Type B pancreatic cell (in vitro differentiated cells): ENCODE measurements at places on chromosomes 13 and 19.

DNA sequence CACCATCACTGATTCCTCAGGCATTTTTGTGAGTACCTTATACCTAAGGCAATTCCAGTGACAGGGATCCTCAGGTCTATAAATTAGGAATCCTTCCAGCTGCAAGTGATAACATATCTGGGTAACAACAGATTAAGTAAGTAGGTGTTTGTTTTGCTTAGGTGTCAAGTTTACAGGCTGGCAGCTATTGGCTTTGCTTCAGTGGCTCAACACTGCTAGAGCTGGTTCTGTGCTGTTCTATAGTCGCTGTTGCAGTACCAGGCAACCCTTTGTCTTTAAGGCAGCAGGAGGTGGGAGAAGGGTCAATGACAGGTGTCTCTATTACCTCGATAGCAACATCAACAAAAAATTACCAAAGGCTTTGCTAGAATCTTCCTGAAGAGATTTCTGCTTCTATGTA, 27.0 kb downstream of the SLC10A2 start:
- H3K4me1 ChIP-seq: no peaks in the 10 kb centered on the region
- no peak overlapping the region for H3K27ac ChIP-seq
- H3K36me3 ChIP-seq: no peaks in the 10 kb centered on the region

DNA sequence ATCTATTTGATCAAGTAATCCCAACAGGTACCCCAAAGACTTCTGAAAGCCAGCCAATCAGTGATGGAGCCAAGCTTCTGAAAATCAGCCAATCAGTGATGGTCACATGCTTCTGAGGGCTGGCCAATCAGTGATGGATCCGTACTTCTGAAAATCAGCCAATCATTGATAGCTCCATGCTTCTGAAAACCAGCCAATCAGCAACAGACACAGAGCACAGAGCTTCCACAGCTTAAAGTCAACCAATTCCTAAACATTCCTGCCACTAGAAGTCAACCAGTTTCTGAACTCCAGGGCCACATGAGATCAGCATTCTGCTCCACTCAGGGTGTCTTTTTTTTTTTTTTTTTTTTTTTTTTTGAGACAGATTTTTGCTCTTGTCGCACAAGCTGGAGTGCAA, 8.2 kb upstream of the HSD17B14 start:
- DNase-seq: no peak
- H3K4me3 ChIP-seq: no peak overlapping the region
- no peak overlapping the region for H3K27ac ChIP-seq
- peaks cover 5% of the 10 kb centered on the region for H3K36me3 ChIP-seq

- H3K27me3 ChIP-seq: peaks cover 21% of the 10 kb centered on the region
- H3K4me3 ChIP-seq: no peak overlapping the region
- no peaks in the 10 kb centered on the region for H3K36me3 ChIP-seq
- H3K4me1 ChIP-seq: no peaks in the 10 kb centered on the region
- no peak for DNase-seq
- no peak overlapping the region for H3K27ac ChIP-seq
Observed at GRCh38 chr19:16778796-16779411, 50.3 kb upstream of the SIN3B start.

DNA sequence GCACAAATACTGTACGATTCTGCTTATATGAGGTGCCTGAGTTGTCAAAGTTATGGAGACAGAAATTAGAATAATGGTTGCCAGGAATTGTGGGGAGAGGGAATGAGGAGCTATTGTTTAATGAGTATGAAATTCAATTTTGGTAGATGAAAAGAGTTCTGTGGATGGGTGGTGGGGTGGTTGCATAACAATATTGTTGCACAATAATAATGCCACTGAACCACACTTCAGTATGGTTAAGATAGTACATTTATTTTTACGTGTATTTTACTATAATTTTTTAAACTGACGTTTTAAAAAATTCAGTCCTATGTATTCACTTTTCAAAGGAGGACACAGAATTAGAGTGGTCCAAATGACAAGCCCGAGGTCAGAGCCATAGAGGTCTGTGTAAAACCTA, 1.8 kb upstream of the OXGR1 start:
- peaks cover 59% of the 10 kb centered on the region for H3K27me3 ChIP-seq
- H3K27ac ChIP-seq: no peak overlapping the region
- DNase-seq: no peak
- H3K4me3 ChIP-seq: no peak overlapping the region

DNA sequence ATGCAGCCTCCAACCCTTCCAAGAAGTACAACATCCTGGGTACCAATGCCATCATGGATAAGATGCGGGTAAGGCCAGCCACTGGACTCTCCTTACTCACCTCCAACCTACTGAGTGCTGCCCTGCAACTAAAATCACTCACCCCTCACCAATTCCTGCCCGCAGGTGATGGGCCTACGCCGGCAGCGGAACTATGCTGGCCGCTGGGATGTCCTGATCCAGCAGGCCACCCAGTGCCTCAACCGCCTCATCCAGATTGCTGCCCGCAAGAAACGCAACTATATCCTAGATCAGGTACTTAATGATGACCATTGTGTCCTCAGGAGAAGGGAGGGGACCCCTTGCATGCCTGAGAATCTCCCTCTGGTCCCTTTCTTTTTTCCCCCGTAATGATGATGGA, 15.6 kb upstream of the CCDC97 start:
- H3K27me3 ChIP-seq: no peaks in the 10 kb centered on the region
- peak overlapping the region; percentile 16 for H3K27ac ChIP-seq
- no peak for DNase-seq
- peaks cover 28% of the 10 kb centered on the region for H3K36me3 ChIP-seq
- H3K4me1 ChIP-seq: peaks cover 6% of the 10 kb centered on the region
- no peak overlapping the region for H3K4me3 ChIP-seq

DNA sequence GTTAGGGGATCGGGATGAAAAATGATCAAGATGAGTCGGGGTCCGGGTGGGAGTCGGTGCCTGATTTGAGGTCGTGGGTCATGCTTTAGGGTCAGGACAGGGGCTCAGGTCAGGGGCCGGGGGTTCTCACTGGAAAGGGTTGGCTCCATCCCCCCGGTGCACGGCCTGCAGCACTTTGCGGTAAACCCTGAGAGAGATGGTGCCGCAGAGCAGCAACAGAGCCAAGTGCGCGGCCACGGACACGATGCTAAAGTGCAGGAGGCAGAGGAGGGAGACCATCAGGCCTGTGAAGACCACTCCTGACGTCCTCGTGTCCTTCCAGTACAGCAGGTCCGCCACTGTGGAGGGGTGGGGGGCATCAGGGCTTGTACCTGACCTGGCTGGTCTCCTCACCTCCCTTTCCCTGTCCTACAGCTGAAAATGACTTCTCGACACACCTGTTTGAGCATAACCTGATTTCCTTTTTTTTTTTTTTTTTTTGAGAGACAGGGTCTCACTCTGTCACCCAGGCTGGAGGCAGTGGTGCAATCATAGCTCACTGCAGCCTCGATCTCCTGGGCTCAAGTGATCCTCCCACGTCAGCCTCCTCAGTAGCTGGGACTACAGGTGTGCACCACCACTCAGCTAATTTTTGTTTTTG, 7.5 kb downstream of the RTN2 start:
- H3K4me1 ChIP-seq: peaks cover 15% of the 10 kb centered on the region
- H3K27ac ChIP-seq: no peak overlapping the region
- no peaks in the 10 kb centered on the region for H3K36me3 ChIP-seq
- no peak overlapping the region for H3K4me3 ChIP-seq
- DNase-seq: no peak
- no peaks in the 10 kb centered on the region for H3K27me3 ChIP-seq

GRCh38 chr19:19262190-19263057, 10.7 kb downstream of the TM6SF2 start:
- H3K27ac ChIP-seq: no peak overlapping the region
- H3K4me1 ChIP-seq: peaks cover 5% of the 10 kb centered on the region
- H3K36me3 ChIP-seq: no peaks in the 10 kb centered on the region
- DNase-seq: no peak
- H3K27me3 ChIP-seq: peaks cover 65% of the 10 kb centered on the region

DNA sequence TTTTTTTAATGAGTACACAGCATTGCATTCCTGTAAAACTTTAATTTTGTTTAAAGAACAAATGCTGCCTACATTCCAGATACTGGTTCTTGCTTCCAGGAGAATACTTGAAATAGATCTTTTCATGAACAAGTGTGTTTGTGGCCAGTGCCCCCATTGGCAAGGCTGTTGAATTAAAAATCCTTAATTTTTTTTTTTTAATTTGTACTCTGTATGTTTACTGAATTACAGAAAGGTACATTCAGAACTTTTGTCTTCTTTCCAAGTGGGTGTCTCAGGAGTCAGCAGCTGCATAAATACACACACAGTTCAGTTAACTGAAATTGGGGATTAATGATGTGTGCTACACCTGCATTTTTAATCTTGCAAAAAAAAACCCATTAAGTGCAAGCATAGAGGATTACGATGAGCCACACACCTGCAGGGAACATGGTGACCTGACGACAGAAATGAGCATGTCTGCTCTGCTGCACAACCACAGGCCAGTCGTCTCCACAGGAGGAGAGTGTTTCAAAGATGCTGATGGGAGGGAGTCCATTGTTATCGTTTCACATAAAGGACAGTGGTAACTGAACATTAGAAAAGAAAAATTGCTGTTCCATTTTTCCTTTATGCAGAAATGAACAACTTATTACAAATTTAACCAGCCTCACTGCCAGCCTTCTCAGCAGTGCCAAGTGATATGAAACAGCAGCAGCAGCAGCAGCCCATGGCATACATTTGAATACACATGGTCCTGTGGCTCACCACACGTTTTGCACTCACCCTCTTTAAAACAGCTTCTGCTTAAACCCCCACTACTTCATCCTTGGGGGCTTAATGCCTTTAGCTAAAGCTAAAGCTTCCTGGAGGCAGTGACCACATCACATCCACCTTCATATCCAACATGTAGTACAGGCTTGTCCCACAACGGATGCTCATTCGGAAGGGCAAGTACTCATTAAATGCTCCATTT, 72.3 kb upstream of the RFC3 start:
- no peaks in the 10 kb centered on the region for H3K36me3 ChIP-seq
- H3K4me1 ChIP-seq: no peaks in the 10 kb centered on the region
- no peak for DNase-seq
- H3K27me3 ChIP-seq: no peaks in the 10 kb centered on the region
- H3K4me3 ChIP-seq: no peak overlapping the region
- H3K27ac ChIP-seq: no peak overlapping the region

DNA sequence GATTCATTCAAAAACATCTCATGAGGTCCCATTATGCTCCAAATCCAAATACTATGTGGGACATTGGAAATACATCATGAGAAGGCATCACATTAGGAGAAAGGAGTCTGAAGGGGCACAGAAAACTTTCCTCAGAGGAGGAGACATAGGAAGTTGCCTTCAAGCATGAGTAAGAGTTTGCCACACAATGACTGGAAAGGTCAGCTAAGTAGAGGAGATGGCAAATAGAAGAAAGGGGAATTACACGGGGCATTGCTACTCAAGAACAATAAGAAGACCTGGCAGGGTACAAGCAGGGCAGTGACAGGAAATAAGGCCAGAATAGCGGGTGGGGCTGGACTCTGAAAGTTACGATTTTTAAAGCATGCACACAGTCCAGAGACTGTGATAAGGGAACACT, 231.6 kb downstream of the SPRY2 start:
- no peak overlapping the region for H3K4me3 ChIP-seq
- H3K36me3 ChIP-seq: no peaks in the 10 kb centered on the region
- no peak for DNase-seq
- H3K4me1 ChIP-seq: no peaks in the 10 kb centered on the region
- H3K27ac ChIP-seq: no peak overlapping the region

DNA sequence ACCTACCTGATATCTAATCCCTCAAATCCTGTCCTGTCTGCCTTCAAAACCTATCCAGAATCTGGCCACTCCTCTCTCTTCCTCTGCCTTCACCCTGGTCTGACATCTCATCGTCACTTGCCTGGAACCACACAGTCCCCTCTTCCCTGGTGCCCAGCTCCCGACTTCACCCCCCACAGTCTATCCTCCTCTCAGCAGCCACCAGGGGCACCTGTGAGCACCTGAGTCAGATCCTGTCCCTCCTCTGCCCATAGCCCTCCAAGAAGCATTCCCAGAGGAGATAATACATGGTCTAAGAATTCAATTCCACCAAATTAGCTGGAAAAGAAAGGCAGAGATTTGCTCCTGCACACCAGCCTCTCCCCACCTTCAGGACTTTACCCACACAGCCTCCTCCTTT, 48.9 kb downstream of the ZNRF4 start:
- no peak for DNase-seq
- H3K27me3 ChIP-seq: peaks cover 18% of the 10 kb centered on the region
- no peak overlapping the region for H3K27ac ChIP-seq
- peaks cover 5% of the 10 kb centered on the region for H3K4me1 ChIP-seq
- H3K4me3 ChIP-seq: no peak overlapping the region

GRCh38 chr19:46950526-46951170, 69.0 kb upstream of the NPAS1 start:
- no peak for DNase-seq
- H3K4me1 ChIP-seq: peaks cover 56% of the 10 kb centered on the region
- H3K27me3 ChIP-seq: no peaks in the 10 kb centered on the region
- peaks cover 28% of the 10 kb centered on the region for H3K36me3 ChIP-seq
- H3K27ac ChIP-seq: peak overlapping the region; percentile 81
- H3K4me3 ChIP-seq: peak overlapping the region; percentile 2

DNA sequence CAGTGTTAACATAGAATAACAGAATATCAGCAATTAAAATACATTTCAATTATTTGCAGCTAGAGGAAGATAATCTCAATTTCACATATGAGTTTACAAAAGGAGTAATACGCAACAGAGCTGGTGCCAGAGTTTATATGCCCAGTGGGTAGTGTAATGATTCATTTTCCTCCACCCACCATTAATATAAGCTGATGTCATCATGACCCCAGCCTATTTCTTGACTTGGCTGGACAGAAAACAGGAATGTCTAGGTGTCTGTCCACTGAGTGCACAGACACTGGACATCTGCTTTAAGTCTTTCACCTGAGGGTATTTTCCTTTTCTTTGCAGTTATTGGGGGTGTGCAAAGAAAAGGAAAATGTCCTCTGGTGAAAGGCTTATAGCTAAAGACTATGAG, 335.5 kb downstream of the TBC1D4 start:
- no peak for DNase-seq
- peaks cover 4% of the 10 kb centered on the region for H3K27me3 ChIP-seq
- no peak overlapping the region for H3K4me3 ChIP-seq
- no peaks in the 10 kb centered on the region for H3K36me3 ChIP-seq
- H3K27ac ChIP-seq: no peak overlapping the region

DNA sequence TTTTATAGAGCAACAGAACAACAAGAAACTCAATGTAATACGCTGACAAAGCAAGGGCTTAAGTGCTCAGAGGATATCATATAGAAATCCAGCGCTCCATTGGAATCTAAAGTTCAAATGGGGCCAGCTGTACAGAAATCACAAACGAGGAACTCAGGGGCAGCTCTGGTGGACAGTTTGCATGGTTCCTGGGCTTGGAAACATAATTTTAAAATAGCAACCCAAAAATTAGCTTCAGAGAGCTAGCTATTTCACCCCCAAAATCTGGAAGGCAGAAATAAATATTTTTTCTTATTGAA, 19.2 kb upstream of the LATS2 start:
- H3K27me3 ChIP-seq: no peaks in the 10 kb centered on the region
- H3K27ac ChIP-seq: no peak overlapping the region
- peaks cover 21% of the 10 kb centered on the region for H3K4me1 ChIP-seq
- DNase-seq: no peak
- no peaks in the 10 kb centered on the region for H3K36me3 ChIP-seq

GRCh38 chr19:14459703-14460102, 15.5 kb downstream of the PTGER1 start:
- peaks cover 16% of the 10 kb centered on the region for H3K36me3 ChIP-seq
- H3K27me3 ChIP-seq: no peaks in the 10 kb centered on the region
- no peak for DNase-seq
- no peak overlapping the region for H3K4me3 ChIP-seq

- peaks cover 12% of the 10 kb centered on the region for H3K4me1 ChIP-seq
- no peak overlapping the region for H3K4me3 ChIP-seq
- DNase-seq: peak; percentile 52
Observed at GRCh38 chr19:6045108-6045507, 65.2 kb downstream of the RFX2 start.
